Left renal pelvis (tissue), 4 donors: ENCODE measurements at places on chromosomes 4 and X. TPM values are rescaled to one million over a fixed set of nuclear protein-coding genes. Genes with fewer than 3 reads are reported as not detected.

Gene NAA11
- not detected for polyA plus RNA-seq

Gene MAGEA9B
- polyA plus RNA-seq: not detected

Gene LNX1
- 4.4 TPM for polyA plus RNA-seq

DNA sequence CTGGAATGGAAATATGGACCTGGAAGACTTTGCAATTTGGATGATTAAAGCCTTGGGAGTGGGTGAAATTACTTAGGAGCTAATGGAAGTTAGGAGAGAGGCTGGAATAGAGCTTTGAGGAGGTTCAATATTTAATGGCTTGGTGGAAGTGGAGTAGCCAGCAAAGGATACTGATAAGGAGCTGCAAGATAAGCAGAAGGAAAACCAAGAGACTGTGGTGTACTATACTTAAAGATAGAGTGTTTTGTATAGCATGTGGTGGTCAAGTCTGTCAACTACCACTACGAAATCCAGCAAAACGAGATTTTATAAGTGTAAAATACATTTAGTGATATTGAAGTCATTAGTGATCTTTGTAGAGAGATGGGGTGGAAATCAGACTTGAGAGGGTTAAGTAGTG lies 54.0 kb upstream of the TMLHE start:
- DNase-seq: no peak

GRCh38 chr4:78642934-78643333 lies 91.4 kb downstream of the ANXA3 start:
- no peak for DNase-seq

DNA sequence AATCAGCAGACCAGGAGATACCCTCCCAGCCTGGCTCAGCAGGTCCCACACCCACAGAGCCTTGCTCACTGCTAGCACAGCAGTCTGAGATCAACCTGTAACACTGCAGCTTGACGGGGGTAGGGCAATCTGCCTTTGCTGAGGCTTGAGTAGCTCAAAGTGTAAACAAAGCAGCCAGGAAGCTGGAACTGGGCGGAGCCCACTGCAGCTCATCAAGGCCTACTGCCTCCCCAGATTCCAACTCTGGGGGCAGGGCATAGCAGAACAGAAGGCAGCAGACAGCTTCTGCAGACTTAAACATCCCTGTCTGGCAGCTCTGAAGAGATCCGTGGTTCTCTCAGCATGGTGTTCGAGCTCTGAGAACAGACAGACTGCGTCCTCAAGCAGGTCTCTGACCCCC lies 15.1 kb upstream of the GABRA2 start:
- no peak for DNase-seq

DNA sequence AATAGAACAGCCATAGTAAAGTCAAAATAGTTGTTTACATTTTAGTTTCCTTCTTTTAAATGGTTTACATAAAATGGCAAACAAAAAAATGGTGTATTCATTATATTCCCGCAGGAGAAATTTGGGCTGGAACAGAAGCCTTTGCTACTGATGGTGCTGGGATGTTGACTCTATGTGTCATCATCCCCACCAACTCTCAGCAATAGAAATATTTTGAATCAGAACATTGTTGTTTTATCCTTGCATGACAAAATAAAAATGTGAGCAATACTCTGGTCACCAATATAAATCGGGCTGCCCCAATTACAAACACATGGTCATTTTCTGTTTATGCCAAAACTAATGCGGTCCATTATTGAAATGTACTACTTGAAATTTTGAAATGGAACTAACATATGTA lies 1131.6 kb upstream of the PCDH7 start:
- DNase-seq: no peak

- no peak for DNase-seq
These were observed 47.6 kb downstream of the GRK4 start for GRCh38 chr4:3010998-3011397.
